ENCODE measurements at places on chromosomes 6 and 20. TPM values are rescaled to one million over a fixed set of nuclear protein-coding genes. Genes with fewer than 3 reads are reported as not detected.

GRCh38 chr20:61259741-61260140, 7.7 kb downstream of the CDH4 start:
- no peak for DNase-seq

- DNase-seq, result no peak
These were observed 312.4 kb downstream of the CDKAL1 start for GRCh38 chr6:20846602-20847028.

DNA sequence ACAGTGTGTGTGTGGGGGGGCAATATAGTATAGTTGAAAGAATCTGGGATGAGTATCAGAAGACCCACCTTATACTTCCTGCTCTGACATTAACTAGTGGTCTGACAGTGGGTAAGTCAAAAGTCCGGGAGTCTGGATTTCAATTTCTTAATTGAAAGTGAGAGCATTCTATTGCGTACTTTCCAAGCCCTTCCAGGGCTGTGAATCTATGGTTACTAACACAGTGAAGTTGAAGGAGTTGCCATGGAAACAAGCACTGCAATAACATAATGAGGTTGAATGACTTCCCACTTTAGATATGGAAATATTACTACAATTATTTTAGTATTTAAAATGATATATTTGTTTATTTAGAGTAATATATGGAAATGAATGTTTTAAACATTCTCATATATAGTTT, 80.2 kb downstream of the MLIP start:
- DNase-seq, result no peak

- no peak for DNase-seq
These were observed 4.4 kb downstream of the MYLK2 start for GRCh38 chr20:31823360-31824124.

LY6G6D gene
- total RNA-seq, result not detected

Measured in activated CD4-positive, alpha-beta T cell treated with anti-CD3 and anti-CD28 coated beads for 36 hours (primary cell).